ENCODE measurements at places on chromosomes 1 and 21.

- no peak for DNase-seq
Observed at GRCh38 chr1:153800516-153800915, 25.3 kb downstream of the SLC27A3 start.

DNA sequence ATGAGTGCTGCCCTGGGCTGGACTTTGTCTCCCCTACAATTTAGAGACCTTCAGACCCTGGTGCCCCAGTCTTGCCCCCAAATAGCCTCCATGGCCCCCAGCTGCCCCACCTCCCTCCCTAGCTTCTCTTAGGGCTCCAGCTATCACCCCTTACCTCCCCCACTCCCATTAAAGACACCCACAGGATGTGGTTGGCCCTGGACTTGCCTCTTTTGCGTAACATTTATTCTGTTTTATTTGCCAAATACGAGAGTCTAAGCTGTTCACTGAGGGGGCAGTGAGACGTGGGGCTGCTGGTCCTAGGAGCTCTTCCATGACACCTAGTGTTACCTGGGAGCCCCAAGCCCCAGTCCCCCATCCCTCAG lies 4.5 kb downstream of the ZC3H12A start:
- no peak for DNase-seq

DNA sequence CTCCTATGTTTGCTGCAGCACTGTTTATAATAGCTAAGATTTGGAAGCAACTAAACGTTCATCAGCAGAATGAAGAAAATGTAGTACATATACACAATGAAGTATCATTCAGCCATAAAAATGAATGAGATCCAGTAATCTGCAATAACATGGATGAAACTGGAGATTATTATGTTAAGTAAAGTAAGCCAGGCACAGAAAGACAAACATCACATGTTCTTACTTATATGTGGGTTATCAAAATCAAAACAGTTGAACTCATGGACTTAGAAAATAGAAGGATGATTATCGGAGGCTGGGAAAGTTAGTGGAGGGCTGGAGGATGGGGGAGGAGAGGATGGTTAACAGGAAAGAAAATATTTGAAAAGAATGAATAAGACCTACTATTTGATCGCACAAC lies 1017.6 kb downstream of the KCNT2 start:
- no peak for DNase-seq

DNA sequence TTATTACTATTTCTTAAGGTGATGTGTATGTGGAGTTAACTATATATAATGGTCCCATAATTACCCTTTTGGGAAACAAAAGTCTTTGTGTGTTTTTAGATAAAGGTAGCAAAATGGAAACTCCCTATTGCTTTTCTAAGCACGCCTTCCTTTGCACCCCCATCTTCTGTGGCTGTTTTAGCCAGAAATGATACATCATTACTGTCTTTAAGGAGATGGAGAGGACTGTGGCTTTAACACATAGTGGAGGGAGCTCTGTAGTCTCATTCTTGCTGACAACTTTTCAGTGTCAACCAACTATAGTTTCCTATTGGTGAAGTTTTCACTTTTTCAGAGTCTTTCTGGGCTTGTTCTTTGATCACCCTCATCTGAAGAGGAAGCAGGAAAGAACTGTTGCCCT lies 1.0 kb downstream of the APOBEC4 start:
- no peak for DNase-seq

DNA sequence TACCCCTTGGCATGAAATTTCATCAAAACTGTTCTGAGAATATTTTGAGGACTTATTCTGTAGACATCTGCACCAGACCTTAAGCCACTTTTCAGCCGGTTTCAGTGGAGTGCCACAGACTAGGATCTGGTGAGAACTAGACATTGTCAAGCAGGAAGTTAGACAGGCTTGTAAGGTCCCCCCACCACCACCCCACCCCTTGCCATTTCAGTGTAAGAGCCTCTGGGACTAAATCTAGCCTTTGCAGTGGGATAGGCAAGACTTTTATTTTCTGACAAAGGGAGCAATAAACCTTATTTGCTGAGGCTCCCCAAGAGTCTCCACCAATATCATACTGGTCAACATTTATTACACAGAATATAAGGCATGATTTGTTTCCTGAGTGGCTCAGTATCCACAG lies 77.9 kb upstream of the EXO1 start:
- no peak for DNase-seq

DNA sequence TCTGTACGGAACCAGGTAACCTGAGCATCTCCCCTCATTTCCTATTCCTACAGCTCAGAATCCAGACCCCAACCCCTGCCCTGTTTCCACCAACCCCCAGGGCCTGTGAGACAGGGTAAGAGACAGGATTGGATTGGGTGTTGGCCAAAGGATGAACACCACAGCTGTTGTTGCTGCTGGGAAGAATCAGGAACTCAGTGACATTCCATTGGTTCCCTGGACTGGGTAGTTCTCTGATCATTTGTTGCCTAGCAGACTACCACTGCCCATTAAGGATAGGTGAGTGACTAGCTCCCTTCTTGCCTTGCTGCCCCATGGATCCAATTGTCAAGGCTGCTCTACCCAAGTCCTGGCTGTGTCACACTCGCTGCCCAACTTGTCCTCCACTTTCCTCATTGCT lies 10.0 kb downstream of the NCSTN start:
- DNase-seq, result no peak

GRCh38 chr1:94873520-94874351 lies 53.2 kb downstream of the CNN3 start:
- DNase-seq, result peak; percentile 83

- no peak for DNase-seq
Observed at GRCh38 chr1:180043785-180044184, 89.2 kb downstream of the CEP350 start.

- peak; percentile 44 for DNase-seq
Observed at GRCh38 chr1:38138498-38139233, 92.1 kb upstream of the POU3F1 start.

GRCh38 chr1:94754570-94754969 lies 65.6 kb upstream of the SLC44A3 start:
- no peak for DNase-seq

GRCh38 chr1:205225901-205226765 lies 1.6 kb upstream of the TMCC2 start:
- no peak for DNase-seq

- DNase-seq, result no peak
Observed at GRCh38 chr1:155622191-155622590, 12.2 kb downstream of the MSTO1 start.

DNA sequence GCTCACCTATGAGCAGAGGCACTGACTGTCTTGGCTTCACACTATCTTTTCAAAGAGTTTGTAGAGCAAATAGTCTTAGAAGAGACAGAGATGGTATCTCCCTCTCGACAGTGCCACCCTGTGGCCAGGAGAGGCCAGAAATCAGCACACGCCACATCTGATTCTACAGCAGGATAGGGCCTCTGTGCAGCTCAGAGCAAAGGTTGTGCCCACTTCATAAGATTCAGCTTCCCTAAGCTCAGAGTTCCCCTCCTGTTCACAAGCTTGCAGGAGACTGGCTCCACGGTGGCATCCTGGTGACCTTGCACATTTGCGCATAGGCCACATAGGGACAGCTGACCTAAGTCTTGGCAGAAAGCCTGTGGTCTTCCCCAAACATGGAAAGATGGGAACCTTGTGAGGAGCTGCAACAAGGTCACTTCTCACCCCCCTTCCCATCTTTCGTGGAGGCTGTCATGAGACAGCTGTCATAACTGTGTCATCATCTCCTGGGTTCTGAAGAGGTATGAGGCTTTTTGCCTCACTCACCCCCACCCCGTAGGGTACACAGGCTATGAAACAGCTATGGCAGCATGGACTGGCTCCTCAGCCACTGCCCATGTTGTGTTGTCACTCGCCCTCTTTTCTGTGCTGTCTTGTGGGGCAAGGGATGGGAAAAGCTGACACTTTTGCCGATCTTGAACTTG lies 3.0 kb downstream of the ITLN2 start:
- DNase-seq, result peak; percentile 7

DNA sequence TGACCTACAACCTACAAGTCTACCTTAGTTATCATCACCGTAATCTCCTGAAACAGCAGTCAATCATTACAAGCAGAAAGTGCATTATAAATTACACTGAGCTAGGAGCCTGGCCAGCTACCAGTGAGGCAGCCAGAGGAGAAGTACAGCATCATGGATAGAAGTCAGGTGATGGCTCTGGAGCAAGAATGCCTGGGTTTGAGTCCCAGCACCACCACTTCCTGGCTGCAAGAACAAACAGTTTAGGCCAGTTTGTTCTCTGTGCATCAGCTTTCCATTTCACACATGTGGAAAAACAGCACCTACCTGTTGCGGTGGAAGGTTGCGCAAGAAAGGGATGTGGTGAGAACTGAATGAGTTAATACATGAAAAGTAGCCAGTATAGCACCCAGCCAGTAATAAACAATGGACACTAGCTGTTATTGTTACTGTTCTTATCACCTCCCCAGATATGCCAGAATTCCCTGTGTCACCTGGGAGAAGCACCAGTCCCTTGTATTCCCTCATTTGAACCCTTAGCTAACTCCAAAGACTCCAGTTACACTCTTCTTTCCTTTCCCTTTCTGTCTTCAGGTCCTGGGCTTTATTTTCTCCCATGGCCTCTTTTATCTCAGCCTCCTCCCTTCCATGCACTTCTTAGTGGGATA lies 9.0 kb downstream of the CREG1 start:
- no peak for DNase-seq

All from NCI-H1092 treated with DMSO at 0.1 percent for 48 hours (cell line).